ENCODE measurements at places on chromosomes 1 and 21.

- DNase-seq = no peak
Measured at GRCh38 chr1:115877511-115877910, 36.6 kb upstream of the NHLH2 start.

- no peak for DNase-seq
Measured at GRCh38 chr1:59579222-59579621, 235.5 kb upstream of the HOOK1 start.

DNA sequence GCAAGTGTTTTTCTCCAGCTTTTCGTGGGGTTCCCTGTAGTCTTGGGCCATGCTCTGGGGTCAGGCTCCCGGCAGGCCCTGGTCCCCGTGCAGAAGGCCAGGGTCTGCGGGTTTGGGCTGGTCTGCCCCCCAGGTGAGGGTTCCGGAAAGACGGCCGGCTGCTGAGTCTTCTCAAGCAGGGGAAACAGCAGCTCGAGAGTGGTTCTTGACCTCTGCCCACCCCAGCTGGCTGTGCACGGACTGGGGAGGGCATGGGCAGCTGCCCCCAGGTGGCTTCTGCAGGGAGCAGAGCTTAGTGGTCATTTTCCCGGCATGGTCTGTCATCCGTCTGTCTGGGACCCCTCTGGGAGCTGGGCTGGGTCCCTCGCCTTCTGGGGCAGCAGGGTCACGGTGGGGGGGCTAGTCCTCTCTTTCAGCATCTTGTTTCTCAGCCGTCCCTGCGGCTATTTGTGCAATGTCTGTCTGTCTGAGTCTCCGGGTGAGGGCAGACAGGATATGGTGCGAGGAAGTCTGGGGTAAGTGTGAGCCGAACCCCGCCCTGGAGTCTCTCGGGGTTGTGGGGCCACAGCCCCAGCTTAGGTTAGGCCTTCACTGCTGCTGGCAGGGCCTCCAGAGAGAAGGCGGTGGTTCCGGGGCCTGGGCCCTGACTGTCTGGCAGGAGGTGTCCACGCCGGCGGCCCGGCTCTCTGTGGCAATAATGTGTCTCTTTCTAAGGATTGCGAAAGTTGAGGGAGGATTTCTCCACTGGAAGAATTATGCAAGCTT, 6.1 kb downstream of the SKI start:
- peak; percentile 78 for DNase-seq

GRCh38 chr1:2414297-2414958, 2.1 kb upstream of the PEX10 start:
- peak; percentile 75 for DNase-seq

DNA sequence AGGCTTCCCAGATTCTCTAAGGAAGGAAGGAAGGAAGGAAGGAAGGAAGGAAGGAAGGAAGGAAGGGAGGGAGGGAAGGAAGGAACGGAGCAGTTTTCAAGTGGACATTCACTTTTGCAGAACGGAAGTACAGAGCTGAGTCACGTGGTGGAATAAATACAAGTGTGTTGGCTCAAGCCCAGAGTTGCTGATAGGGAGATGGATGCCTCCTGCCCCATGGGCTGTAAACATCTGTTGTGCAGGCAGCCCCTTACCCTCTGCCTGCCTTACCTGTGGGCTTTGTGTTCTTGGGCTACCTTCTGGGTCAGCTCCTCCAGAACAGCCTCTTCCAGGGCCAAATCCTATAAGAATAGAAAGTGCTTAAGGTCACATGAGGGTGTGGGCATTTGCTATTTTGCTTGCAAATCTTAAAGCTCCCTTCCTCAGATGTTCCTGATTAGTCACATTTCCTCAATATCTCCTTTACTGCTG, 121.7 kb downstream of the SMYD2 start:
- no peak for DNase-seq

GRCh38 chr21:45993210-45994085, 11.9 kb downstream of the COL6A1 start:
- no peak for DNase-seq

GRCh38 chr1:203340112-203340790, 10.7 kb downstream of the FMOD start:
- peak; percentile 64 for DNase-seq

GRCh38 chr1:182163821-182164223, 102.3 kb upstream of the ZNF648 start:
- DNase-seq = no peak

- DNase-seq = no peak
Measured at GRCh38 chr1:185474440-185475149, 157.6 kb upstream of the IVNS1ABP start.

DNA sequence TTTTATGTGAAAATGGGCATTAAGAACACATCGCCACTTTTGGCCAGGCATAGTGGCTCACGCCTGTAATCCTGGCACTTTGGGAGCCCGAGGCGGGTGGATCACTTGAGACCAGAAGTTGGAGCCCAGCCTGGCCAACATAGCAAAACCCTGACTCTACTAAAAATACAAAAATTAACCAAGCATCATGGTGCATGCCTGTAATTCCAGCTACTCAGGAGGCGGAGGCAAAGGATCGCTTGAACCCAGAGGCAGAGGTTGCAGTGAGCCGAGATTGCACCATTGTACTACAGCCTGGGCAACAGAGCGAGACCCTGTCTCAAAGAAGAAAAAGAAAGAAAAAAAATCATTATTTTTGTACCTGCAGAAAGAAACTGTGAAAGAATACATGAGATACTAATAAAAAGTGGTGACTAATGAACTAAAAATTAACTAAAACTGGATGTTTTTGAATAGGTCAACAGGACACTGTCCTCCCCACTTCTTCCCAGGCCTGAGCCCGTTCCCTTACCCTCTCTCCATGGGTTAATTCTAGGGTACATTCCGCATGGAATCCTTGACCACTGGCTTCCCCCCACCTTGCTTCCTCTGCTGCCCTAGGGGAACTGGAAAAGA, 8.3 kb upstream of the TINAGL1 start:
- DNase-seq = no peak

DNA sequence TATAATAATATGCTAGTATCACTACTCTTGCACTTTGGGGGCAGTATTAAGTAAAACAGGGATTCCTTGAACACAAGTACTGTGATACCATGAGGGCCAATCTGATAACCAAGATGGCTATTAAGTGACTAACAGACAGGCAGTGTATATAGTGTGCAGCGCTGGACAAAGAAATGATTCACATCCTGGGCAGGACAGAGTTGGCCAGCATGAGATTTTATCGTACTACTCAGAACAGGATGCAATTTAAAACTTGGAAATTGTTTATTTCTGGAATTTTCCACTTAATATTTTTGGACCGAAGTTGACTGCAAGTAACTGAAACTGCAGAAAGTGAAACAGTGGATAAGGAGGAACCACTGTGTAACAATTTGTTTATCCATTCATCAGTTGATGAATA, 74.6 kb downstream of the DNTTIP2 start:
- DNase-seq = no peak

DNA sequence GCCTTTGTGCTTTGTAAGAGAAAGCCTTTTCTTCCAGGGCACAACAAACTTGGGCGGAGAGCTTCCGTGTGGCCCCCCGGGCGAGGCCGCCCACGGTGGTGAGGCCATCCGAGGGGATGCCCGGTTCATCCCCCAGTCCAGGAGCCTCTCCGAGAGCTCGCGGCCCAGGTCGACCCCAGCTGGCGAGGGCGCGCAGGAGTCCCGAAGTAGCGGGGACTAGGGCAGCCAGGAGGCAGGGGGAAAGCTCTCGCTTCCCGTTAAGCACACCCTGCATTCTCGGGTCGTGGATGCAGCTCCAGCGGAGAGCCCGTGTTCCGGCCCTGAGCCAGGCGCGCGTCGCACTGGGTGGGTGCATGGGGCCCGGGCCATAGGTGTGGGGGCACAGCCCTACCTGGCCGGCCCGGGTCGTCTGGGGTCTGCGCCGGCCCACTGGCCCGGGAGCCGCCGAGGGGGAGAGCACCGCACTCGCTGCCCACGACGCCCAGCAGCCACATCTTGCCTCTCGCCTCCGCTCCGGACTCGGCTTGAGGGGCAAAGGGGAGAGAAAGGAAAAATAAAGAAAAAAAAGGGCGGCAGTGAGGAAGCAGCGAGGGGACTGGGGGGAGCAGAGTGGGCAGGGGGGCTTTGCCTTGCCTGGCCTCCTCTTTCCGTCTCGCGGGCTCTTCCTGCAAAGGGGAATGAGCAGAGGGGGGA, 1.8 kb downstream of the RNF220 start:
- DNase-seq = peak; percentile 37

GRCh38 chr1:112877750-112878149, 78.2 kb downstream of the SLC16A1 start:
- DNase-seq = no peak

All from stimulated activated naive CD4-positive, alpha-beta T cell (primary cell).